ENCODE measurements at places on chromosomes 7 and 10.

- no peak for DNase-seq
These were observed 4.4 kb upstream of the RAPGEF5 start for GRCh38 chr7:22361320-22361719.

DNA sequence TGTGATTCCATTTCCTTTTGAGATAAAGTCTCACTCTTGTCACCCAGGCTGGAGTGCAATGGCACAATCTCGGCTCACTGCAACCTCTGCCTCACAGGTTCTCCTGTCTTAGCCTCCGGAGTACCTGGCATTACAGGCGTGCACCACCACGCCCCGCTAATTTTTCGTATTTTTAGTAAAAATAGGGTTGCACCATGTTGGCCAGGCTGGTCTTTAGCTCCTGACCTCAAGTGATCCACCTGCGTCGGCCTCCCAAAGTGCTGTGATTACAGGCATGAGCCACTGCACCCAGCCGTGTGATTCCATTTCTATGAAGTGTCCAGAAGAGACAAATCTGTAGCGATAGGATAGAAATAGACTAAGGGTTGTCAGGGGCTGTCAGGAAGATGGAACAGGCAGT lies 60.4 kb downstream of the CLIP2 start:
- DNase-seq = no peak

DNA sequence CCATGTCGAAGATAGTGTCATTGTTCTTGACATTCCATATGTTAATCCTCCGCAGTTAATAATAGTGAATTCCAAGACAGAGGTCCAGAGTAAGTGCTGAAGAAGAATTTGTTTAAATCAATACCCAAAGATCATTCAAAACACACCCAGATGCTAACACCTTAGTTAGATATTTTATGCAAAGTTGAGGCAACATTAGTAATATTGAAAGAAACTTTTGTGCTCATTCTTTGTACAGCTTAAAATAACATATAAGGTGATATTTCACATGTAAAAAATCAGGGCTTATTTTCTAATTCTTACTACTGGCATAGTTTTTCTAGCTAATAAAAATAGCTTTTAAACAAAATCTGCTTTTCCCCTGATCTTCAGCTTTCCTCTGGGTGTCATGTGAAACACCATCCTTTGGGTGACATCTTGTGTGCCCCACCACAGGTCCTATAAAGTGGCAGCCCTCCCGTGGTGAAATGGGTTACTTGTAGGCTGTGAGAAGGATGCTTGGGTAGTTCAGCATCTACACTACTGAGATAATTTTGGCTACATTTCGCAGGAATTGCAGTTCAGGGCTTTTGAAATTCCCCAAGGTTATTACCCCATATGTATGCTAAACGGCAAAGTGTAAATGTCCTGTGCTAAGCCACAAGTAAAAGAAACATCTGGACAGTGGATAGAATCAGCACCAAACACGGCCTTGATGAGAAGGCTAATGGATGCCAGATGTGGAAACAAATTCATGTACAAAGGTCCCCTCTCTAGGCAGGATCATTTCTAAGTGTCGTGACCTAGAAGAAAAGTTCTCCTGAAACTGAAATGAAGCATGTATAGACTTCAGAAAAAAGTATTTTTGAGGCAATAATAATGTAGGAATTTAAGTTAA lies 105.4 kb downstream of the GRM3 start:
- DNase-seq = no peak

DNA sequence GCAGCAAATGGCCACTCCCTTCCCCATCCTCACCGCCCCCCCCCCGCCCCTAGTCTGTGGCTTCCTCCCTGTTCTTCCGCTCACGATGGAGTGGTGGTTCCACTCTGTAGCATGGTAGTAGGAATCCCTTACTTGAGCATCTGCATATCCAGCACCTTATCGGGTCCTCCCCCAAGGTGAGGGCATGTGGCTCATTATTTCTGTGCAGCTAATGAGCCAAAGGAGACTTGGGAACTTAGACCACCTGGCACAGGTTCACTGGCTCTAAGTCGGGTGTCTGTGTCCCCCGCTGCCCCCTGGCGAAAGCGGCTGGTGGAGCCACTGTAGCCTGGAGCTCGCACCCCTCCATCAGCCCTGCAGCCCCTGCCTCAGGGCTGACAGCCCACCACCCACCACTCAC lies 22.8 kb upstream of the GPR26 start:
- DNase-seq = no peak

GRCh38 chr7:78039790-78040776 lies 241.5 kb downstream of the PHTF2 start:
- DNase-seq = peak; percentile 63

Measured in activated naive CD4-positive, alpha-beta T cell treated with Interleukin-2 at 50 U/mL for 16 hours (primary cell).